ENCODE measurements at places on chromosomes 11 and 22.

GRCh38 chr11:11451501-11452005 is 98.5 kb upstream of the CSNK2A3 start:
- no peak for DNase-seq

DNA sequence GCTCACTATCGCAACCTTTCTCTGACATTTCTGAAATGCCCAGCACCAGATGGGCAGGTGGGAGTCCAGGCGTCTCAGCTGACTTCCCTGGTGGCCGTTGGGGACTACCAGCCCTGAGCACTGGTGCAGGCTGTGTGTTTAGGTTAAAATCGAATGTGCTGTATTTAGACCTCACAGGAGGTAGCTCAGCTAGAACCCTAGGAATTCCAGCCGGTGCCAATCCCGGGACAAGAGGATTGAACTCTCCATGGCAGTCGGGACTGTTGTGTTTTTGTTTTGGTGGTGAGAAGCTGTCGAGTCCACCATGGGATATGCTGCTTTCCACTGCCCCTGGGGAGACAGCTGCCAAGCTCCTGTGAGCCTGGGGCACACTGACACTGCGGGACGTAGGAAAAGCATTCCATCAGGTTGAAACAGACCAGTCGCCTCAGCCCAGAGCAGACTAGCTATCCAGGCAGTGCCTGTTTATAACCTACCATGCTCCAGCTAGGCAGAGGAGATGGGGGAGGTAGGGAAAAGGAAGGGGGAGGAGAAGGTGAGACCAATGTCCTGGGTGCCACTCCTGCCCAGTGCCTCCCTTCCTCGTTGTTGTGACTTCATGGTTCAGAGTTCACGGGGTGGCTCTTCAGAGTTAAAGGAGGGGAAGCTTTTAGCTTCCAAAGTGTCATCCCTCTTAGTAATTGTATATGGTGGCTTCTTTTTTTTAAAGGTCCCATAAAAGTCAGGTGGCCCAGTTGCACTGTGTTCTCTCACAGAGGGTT is 53.0 kb downstream of the MICAL2 start:
- DNase-seq = no peak

- DNase-seq = no peak
Measured at GRCh38 chr11:86627776-86628455, 44.5 kb downstream of the ME3 start.

DNA sequence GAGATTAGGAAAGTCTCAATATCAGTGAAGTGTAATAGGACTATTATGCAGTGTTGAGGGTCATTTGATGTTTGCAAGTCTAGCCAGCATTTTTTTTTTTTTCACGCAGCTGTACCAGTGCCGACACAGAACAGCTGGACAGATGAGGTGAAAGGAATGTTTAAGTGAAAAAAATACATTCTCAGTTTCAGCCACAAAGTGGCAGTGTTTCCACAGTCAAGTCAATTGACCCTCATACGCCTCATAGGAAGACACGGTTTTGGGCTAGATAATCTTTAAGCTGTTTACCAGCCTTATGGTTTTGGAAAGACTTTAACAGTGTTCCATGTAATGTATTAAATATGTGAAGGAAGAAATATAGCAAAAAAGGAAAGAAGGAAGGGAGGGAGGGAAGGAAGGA is 349.9 kb upstream of the ANO3 start:
- DNase-seq = no peak

DNA sequence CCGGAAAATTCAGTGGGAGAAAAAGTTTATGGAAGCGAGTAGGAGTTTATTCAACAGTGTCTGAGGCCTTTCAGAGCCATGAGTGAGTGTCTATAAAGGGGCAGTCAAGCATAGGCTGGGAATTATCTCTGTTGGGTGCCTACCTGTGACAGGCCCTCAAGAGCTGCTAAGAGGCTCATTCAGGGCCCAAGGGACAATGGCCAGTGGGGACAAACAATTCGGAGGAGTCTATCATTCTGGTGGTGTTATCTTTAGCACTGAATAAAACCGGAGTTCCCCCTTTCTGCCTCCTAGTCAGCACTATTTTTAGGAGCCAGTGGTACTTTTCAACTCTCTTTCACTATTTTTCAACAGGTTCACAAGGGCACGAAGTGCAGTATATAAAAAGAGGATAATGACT is 89.5 kb upstream of the HTATIP2 start:
- DNase-seq = no peak

- DNase-seq = no peak
Measured at GRCh38 chr22:27406389-27406861, 395.1 kb downstream of the MN1 start.

GRCh38 chr22:26339755-26340154 is 89.3 kb upstream of the ASPHD2 start:
- DNase-seq = no peak

DNA sequence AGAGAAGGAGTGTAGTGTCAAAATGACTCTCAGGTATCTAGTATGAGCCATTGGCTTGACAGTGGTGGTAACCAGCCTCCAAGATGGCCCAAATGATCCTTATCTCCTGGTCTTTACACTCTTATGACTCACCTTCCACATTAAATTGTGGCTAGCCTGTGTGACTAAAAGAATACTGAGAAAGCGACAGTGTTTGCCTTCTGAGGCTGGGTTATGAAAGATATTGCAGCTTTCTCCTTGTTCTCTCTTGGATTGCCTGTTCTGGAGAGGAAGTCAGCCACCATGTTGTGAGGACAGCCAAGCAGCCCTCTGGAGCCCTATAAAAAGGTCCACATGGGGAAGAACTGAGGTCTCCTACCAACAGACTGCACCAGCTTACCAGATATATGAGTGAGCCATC is 15.8 kb downstream of the C11orf71 start:
- no peak for DNase-seq

- DNase-seq = no peak
Measured at GRCh38 chr11:98155696-98156095, 865.1 kb upstream of the CNTN5 start.

DNA sequence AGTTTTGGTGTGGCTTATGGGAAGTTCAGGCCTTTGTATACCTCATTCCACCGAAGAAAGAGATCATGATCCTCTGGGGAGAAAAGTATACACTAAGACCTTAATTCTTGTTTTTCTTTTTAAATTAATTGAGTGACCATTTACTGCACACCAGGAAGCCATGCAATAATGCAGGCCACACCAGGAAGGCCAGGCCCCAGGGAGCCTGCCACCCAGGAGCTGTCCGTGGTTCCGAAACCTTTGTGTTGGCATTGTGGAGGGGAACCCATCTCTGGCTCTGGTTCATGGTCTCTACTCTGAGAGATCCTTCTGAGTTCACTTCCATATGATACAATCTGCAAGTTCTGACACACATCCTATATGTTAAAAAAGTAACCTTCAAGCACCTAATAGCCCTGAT is 291.8 kb downstream of the MIAT start:
- no peak for DNase-seq

DNA sequence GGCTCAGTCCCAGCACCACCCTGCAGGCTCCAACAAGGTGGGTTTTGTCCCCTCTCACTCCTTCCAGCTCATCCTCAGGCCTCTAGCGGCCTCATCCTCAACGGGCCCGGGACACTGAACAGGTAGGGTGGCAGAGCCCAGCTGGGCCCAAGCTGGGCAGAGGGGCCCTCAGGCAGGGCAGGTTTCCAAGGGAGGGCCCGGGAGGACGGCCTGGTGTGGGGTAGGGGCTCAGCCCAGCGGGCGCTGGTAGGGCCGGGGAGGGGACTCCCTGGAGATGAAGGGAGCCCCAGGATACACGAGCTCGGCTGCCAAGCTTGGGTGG is 2.5 kb upstream of the IFITM10 start:
- no peak for DNase-seq

DNA sequence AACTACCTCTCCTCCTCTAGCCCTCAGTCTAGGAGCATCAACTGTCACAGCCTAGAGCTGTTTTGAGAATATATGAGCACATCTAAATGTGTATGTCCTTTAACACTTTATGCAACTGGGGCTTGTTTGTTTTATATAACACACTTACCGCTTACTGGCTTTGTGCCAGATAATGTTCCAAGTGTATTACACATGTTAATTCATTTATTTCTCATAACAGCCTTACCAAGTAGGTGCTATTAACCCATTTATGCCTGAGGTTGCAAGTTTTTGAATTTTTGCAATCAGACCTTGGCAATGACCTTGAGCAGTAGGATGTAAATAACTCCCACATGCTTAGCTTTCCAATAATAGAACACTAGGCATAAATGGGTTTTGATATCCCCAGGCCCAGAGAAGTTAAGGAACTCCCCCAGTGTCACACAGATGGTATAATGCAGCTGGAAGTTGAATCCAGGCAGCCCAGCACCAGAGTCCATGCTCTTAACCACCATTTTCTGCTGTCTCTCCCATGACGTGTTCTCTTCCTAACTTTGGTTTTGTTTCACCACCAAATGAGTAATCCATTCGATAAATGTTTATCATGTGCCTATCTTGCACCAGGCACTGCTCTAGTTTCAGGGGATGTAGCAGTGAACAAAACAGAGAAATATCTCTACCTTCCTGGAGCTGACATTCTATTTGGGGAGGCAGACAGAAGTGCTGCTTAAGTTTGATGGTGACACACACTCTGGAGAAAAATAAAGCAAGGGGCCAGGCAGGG is 23.1 kb downstream of the PRDM11 start:
- no peak for DNase-seq

- no peak for DNase-seq
Measured at GRCh38 chr22:25555586-25555985, 8.9 kb upstream of the GRK3 start.

Measured in KG1 (cell line).